ENCODE measurements at places on chromosomes 4 and X.

DNA sequence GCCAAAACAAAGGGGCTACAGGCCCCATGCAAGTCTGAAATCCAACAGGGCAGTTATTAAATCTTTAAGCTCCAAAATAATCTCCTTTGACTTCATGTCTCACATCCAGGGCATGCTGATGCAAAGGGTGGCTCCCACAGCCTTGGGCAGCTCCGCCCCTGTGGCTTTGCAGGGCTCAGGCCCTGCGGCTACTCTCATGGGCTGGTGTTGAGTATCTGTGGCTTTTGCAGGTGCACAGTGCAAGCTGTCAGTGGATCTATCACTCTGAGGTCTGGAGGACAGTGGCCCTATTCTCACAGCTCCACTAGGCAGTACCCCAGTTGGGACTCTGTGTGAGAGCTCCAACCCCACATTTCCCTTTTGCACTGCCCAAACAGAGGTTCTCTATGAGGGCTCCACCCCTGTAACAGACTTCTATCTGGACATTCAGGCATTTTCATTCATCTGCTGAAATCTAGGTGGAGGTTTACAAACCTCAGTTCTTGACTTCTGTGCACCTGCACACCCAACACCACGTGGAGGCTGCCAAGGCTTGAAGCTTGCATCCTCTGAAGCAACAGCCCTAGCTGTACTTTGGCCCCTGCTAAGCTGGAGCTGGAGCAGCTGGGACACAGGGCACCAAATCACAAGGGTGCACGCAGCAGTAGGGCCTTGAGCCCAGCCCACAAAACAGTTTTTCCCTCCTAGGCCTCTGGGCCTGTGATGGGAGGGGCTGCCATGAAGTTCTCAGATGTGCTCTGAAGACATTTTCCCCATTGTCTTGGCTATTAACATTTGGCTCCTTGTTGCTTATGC is 154.8 kb upstream of the PDE5A start:
- DNase-seq = no peak

DNA sequence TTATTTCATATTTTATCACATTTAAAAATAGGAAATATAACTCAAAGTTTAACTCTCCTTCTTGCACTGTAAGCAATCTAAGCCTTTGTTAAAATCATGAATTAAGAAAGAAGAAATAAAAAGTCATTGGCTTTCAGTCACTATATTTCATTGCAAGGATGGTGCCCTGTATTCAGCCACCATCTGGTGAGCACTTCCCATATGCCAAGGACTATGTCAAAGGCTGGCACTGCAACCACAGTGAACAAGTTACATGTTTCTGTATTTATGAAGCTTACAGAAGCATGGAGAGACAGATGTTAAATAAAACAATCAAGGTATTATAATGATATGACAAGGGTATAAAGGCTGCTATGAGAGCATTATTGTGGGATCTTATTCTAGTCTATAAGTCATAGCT is 68.6 kb downstream of the PRKG2 start:
- no peak for DNase-seq

DNA sequence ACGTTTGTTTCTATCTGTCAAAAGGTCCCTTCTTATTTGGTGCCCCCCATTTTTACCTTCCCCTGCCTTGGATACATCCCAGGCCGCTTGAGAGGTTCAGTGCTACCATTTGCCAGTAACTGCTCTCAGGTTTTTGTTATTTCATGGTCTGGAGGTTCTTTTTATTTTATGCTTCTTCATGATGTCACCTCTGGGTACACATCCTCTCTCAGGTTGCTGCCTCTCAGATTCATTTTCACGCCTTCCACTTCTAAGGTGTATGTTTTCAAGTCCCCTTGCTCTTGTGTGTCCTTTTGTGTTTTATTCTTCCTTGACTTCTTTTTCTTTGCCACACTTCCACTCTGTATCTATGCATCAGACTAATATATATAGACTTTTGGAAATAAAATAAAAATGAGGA is 640.1 kb upstream of the AADAT start:
- no peak for DNase-seq

GRCh38 chr4:158873795-158874401 is 105.1 kb downstream of the FNIP2 start:
- peak; percentile 72 for DNase-seq

DNA sequence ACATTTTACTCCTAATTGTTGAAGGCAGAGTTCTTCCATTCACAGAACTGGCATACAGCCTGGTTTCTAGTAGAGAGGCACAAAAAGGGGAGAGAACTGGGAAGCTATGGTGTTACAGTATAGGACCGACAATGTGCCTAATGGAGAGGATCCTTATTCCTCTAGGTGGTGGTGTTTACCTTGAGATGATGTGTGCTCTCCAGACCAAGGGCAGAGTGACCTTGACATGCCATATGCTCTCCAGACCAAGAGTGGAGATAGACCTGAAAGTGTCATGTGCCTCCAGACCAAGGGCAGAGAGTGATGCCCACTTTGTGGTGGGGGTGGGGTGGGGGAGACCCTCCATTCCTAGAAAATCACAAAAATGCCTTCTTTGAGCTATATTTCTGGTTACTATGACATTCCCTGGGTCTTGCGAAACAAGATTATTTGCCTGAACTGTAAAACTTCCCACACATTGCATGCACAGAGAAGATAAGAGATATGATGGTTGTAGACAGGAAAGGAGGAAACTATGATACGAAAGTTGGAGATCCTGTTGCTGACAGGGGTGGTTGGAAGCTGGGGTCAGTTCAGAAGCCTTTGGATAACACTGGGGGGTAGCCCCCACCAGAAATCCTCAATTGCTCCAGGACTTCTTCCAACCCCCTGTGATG is 119.7 kb downstream of the TEX13C start:
- DNase-seq = no peak

GRCh38 chrX:49230500-49231232 is 2.5 kb downstream of the CACNA1F start:
- no peak for DNase-seq

DNA sequence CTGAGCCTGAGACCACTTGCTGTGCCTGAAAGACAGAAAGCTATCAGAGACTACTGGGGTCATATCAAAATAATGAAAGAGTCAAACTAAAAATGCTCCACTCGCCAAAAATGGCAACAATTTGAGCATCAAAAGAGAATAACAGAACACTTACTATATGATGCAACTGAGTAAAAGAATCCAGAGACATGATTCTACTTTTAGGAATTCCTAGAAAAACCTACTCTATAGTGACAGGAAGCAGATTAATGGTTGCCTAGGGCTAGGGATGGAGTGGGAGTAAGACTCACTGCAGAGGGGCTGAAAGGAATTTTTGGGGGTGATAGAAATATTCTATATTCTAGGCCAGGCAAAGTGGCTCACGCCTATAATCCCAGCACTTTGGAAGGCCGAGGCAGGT is 29.4 kb upstream of the SLAIN2 start:
- no peak for DNase-seq
